Kidney (tissue), 22 donors: ENCODE measurements at places on chromosomes 4 and X. TPM values are rescaled to one million over a fixed set of nuclear protein-coding genes. Genes with fewer than 3 reads are reported as not detected.

The CFAP299 gene
- 1.1 TPM for total RNA-seq

The NHSL2 gene
- total RNA-seq: 10.8 TPM

The MRFAP1L1 gene
- 57.1 TPM for total RNA-seq

The SYTL5 gene
- total RNA-seq: 0.69 TPM

The PALLD gene
- total RNA-seq: 120 TPM

The ZNF595 gene
- total RNA-seq: 18.3 TPM

- H3K36me3 ChIP-seq: no peaks in the 10 kb centered on the region
- peak; percentile 91 for DNase-seq
- no peaks in the 10 kb centered on the region for H3K27me3 ChIP-seq
- H3K4me1 ChIP-seq: peaks cover 2% of the 10 kb centered on the region
- H3K27ac ChIP-seq: no peak overlapping the region
These were observed 257.2 kb downstream of the FBXW7 start for GRCh38 chr4:152278505-152279233.

DNA sequence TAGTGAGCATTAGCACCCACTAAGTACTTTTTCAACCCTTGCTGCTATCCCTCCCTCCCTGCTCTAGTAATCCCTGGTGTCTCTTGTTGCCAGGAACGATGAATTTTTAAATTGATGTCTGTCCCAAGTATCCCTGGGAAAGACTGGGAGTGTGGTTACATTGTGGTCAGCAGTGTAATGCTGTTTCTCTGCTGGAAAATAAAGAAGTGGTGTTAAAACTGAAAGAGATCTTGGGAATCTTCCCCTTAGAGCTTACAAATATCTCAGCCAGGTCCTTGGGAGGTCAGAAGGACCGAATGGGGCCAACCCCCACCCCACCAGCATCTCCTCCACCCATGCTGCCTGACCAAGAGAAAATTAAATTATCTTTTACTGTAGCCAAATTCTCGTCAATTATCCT lies 174.5 kb upstream of the MXRA5 start:
- H3K27ac ChIP-seq: no peak overlapping the region
- no peak overlapping the region for H3K4me3 ChIP-seq
- peaks cover 2% of the 10 kb centered on the region for H3K27me3 ChIP-seq
- H3K4me1 ChIP-seq: no peaks in the 10 kb centered on the region

GRCh38 chrX:100494646-100495370 lies 84.7 kb upstream of the PCDH19 start:
- H3K4me3 ChIP-seq: no peak overlapping the region
- H3K36me3 ChIP-seq: no peaks in the 10 kb centered on the region
- H3K27me3 ChIP-seq: no peaks in the 10 kb centered on the region
- no peak for DNase-seq
- H3K27ac ChIP-seq: no peak overlapping the region
- H3K4me1 ChIP-seq: no peaks in the 10 kb centered on the region

GRCh38 chr4:110484767-110485166 lies 8.8 kb downstream of the ENPEP start:
- H3K4me1 ChIP-seq: peaks cover 24% of the 10 kb centered on the region
- H3K36me3 ChIP-seq: no peaks in the 10 kb centered on the region
- no peaks in the 10 kb centered on the region for H3K27me3 ChIP-seq
- no peak overlapping the region for H3K4me3 ChIP-seq
- no peak for DNase-seq

DNA sequence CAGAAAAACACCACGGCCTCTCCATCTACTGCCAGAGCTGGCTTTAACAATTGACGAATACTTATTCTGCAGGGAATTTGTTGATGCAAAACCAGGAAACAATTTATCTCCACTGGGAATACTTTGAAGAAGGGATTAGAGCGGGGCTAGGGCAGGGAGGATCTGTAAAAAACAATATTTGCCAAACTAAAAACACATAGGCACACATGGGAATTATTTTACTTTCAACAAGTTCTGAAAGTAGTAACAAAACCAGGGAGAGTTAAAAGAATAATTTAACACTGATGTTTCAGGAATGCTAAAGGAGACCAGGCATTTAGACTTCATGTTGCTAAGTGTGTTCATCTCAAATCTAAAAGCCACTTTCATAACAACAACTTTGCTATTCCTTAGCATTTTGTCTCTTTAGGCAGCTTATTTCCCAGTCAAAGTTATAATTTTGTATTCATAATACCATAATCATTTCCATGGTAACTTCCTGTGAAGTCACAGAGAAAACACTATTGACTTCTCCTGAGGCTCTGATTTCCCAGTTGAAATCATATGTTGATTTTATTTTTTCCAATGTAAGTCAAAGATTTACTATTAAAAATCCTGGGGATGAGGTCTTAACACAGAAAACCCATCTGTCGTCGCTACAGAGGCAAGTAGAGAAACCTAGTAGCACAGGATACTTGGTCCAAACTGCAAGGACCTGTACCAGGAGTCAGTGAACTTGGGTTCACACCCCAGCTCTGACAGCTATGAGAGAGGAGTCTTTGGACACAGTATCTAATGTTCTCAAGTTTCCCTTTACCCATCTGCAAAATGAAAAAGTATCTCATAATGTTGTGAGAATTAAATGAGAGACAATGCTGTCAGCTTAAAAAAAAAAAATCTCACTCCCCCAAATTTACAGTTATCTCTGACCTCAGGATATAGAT lies 69.3 kb downstream of the SH3RF1 start:
- H3K36me3 ChIP-seq: no peaks in the 10 kb centered on the region
- no peak overlapping the region for H3K4me3 ChIP-seq
- H3K4me1 ChIP-seq: no peaks in the 10 kb centered on the region
- peak; percentile 60 for DNase-seq

GRCh38 chr4:3341760-3342159 lies 48.9 kb downstream of the RGS12 start:
- DNase-seq: no peak
- no peak overlapping the region for H3K27ac ChIP-seq
- H3K4me3 ChIP-seq: no peak overlapping the region
- H3K27me3 ChIP-seq: no peaks in the 10 kb centered on the region
- no peaks in the 10 kb centered on the region for H3K4me1 ChIP-seq
- no peaks in the 10 kb centered on the region for H3K36me3 ChIP-seq

DNA sequence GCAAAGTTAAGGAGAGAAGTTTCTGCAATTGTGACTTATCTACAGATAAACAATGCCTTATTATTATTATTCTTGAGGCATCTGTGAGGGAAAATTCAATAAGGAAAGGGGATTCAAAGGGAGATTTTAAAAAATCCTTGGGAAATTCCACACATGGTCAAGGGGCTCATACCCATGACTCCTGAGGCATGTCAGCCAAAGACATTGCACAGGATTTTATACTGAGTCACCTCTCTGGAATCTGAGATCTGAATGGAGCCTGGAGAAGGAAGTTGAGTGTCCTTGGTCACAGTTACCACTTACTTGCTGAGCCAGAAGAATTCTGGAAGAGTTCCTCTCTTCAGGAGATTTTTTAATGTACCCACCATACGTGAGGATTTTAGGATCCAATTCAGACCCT lies 14.4 kb upstream of the CXCL8 start:
- H3K4me3 ChIP-seq: no peak overlapping the region
- H3K4me1 ChIP-seq: no peaks in the 10 kb centered on the region
- H3K36me3 ChIP-seq: no peaks in the 10 kb centered on the region
- no peaks in the 10 kb centered on the region for H3K27me3 ChIP-seq
- no peak overlapping the region for H3K27ac ChIP-seq

- H3K27me3 ChIP-seq: no peaks in the 10 kb centered on the region
- no peak overlapping the region for H3K27ac ChIP-seq
- H3K4me3 ChIP-seq: no peak overlapping the region
- no peaks in the 10 kb centered on the region for H3K4me1 ChIP-seq
- DNase-seq: no peak
- peaks cover 3% of the 10 kb centered on the region for H3K36me3 ChIP-seq
These were observed 40.0 kb downstream of the HADH start for GRCh38 chr4:108029731-108030130.

DNA sequence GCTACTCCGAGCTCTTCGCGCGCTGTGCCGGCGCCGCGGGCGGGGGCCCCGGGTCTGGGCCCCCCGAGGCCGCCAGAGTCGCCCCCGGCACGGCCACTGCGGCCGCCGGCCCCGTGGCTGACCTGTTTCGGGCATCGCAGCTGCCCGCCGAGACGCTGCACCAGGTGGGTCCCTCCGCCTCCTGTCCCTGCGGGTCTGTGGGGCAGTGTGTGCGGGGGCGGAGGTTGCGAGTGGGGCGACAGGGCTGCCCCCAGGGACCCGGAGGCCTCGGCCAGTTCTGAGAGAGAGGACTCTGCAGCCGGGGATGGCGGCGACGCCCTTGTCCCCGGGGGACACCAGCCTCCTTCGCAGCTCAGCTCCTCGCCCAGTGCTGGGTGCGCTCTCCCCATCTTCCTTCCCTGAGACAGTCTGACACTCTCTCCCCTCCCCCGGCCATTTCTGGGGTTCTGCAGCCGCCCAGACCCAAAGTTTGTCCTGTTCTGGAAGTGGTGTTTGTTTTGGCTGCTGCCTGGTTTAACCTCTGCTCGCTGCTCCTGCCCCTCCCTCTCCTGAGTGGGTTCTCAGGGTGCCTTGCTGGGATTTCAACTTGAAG lies 609 bp downstream of the REPS2 start:
- H3K4me3 ChIP-seq: peak overlapping the region; percentile 57
- H3K36me3 ChIP-seq: no peaks in the 10 kb centered on the region
- no peak overlapping the region for H3K27ac ChIP-seq
- no peaks in the 10 kb centered on the region for H3K4me1 ChIP-seq
- DNase-seq: peak; percentile 43

DNA sequence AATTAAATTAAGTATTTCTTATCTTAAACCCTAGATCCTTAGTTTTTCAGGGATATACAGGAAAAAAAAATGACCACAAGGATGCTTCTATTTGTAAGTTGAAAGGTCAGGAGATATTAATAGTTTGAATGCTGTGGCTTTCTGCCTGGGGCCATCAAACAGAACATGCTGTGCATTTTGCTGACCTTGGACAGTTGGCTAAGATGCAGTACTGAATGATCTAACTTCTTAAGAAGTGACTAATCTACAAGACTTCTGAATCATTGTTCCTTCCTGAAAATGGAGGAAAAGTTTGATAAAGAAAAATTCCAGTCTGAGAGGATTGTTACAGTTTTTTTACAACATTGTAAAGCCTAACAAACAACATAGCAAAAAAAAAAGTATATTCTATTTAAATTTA lies 237.8 kb upstream of the JADE1 start:
- no peak for DNase-seq
- H3K4me3 ChIP-seq: no peak overlapping the region
- H3K36me3 ChIP-seq: no peaks in the 10 kb centered on the region
- H3K27me3 ChIP-seq: no peaks in the 10 kb centered on the region
- H3K4me1 ChIP-seq: peaks cover 39% of the 10 kb centered on the region

GRCh38 chr4:124111922-124112321 lies 600.6 kb downstream of the ANKRD50 start:
- H3K4me3 ChIP-seq: no peak overlapping the region
- no peaks in the 10 kb centered on the region for H3K4me1 ChIP-seq
- no peak overlapping the region for H3K27ac ChIP-seq
- no peaks in the 10 kb centered on the region for H3K27me3 ChIP-seq

DNA sequence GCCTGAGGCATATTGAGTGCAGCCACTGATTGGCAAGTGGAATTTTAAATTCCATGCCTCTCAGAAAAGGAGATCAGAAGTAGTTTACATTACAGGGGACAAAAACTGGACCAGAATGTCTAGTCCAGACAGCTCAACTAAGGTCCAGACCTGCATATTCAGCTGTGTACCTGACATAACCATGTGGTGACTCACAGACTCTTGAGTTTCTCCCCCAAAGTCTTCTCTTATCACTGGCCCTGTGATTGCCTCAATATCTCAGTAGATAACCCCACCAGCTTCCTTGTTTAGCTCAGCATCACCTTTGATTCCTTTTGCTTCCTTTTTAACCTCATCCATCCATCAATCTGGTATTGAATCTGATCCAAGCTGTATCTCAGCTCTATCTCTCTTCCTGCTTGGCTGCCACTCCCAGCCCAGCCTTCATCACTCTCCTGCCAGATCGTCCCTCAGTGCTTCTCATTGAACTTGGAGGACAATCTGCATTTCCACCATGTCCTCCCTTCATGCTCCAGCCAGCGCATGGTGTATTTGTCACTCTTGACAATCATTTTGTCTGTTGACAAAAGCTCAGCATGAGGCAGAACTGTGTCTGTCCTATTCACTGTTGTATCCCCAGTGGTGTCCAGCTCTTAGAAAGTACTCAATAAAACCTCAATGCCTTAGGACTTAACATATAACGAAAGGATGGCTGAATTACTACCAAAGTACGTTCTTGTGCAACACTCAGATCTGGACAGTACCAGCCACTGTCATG lies 27.8 kb upstream of the SLC2A9 start:
- H3K4me1 ChIP-seq: peaks cover 7% of the 10 kb centered on the region
- H3K27me3 ChIP-seq: no peaks in the 10 kb centered on the region
- H3K27ac ChIP-seq: no peak overlapping the region
- no peak for DNase-seq
- no peak overlapping the region for H3K4me3 ChIP-seq

- H3K36me3 ChIP-seq: peaks cover 6% of the 10 kb centered on the region
- DNase-seq: peak; percentile 75
- H3K27me3 ChIP-seq: peaks cover 20% of the 10 kb centered on the region
- peaks cover 4% of the 10 kb centered on the region for H3K4me1 ChIP-seq
These were observed 1.8 kb upstream of the HSD17B10 start for GRCh38 chrX:53435997-53436396.

- no peak overlapping the region for H3K27ac ChIP-seq
- H3K36me3 ChIP-seq: no peaks in the 10 kb centered on the region
- H3K27me3 ChIP-seq: no peaks in the 10 kb centered on the region
These were observed 56.7 kb upstream of the TMEM131L start for GRCh38 chr4:153409412-153409811.
